Activated CD4-positive, alpha-beta T cell treated with anti-CD3 and anti-CD28 coated beads, Interleukin-2, amount 50 U/mL, for 16 hours (primary cell): ENCODE measurements at places on chromosomes 1 and 21.

GRCh38 chr1:222243902-222244301, 304.0 kb downstream of the HHIPL2 start:
- DNase-seq: no peak

GRCh38 chr1:167927046-167927754, 9.3 kb upstream of the DCAF6 start:
- DNase-seq: no peak

DNA sequence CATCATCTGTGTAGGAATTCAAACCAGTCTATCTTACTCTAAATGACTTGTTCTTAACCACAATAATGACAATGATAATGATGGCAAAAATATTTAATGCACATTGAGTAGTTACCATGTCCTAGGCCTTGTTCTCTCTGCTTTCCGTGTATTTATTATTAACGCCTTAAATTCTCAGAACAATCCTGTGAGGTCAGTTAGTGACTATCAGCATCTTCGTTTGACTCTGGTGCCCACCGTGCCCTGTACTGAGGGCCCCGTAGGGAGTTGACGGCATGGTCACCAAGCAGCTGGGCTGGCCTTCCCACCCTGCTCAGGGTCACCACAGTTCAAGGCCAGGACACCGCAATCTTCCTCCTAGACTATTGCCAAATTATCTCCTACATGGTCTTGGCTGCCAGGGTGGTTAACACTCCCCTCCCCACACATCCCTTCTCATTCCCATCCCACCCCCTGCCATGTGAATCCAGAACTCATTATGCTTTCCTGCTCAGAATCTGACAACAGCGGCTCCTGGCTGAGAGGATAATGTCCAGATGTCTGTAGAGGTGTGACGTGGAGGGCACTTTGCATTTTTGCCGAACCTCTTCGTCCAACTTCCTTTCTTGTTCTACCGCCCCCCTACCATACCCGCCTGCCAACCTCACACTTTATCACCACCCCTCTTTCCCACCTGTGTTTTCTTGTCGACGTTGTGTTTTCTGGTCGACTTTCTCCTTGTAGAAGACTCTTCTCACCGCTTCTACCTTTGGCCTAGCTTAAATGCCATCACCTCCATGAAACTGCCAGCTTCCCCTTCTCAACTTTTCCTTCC, 33.4 kb downstream of the IGFN1 start:
- DNase-seq: no peak

DNA sequence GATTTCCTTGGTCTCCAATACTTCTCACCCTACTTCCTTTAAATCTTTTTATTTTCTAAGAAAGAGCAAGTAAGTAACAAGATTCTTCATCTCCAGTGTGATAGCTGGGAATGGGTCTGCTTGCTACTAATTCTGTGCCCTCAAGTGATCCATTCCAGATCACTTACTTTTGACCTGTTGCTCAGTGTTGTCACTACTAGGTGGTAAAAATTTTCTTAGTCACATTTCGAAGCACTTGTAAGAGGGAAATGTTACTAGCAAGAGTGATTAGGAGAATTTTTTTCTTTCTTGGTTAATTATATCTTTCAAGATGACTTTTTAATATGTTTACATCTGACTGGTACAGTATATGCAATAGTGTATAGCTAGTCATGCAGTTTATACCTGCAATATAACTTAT, 2.2 kb downstream of the UBAP2L start:
- DNase-seq: no peak

DNA sequence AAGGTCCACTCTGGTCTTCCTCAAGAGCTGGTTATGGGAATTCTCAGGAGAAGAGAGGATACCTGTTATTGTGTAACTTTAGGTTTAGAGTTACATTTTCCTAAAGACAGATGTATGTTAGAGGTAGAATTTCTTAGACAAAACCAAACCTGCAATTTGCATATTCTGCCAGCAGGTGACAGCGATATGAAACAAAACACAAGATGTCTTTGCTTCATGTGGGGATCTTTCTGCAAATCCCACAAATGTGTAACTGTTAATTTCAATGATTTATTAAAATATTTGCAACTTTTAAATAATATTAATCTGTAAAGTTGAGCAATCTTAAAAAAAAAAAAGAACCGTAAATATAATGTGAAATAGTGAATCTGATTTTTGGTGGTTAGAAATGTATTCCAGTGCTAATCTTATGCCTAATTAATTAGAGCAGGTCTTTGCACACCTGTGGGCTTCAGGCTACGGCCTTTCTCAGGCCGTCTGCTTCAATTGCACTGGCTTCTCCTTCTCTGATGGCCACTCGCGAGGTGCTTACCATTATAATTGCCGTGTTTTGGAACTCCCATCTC, 33.4 kb downstream of the FAM78B start:
- DNase-seq: peak; percentile 6

DNA sequence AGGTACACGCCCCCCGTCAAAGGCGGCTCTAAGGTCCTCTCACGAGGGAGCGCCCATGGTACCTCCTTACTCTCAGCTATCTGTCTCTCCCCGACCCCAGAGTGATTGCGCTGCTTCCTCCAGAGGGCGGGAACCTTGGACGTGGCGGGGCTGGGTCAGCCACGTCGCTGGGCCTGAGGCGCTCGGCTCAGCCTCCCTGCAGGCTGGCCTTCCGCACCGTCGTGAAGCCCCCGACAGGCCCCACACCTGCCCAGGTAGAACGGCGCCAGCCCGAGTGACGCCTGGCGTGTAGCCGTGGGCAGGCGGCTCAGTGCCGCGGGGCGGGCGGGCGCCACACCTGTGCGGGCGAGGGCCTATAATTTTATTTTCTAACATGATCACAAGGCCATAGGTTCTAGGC, 122.2 kb upstream of the BEND5 start:
- DNase-seq: no peak

DNA sequence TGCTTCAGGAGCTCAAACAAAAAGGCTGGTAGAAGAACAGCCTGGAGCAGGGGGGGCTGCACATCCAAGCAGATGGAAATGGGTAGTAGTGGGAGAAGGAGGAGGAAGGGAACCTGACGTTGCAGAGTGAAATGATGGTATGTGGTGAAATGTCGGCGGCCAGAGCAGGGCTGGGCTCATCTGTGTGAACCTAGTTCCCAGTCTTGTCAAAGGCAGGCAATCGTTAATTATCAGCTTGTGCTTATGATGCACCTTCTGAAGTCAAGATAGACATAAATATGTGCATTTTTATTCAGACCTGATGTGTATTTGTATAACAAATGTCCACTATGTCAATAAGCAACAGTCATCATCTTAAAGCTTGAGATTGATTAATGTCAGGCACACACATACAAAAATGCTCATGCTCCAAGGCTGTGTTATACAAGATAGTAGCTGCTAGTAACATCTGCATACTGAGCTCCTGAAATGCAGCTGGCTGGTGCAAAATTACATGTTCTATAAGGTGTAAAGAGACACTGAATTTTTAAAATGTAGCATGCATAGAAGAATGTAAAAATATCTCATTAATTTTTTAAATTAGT, 10.6 kb upstream of the ATP6V1G3 start:
- no peak for DNase-seq

GRCh38 chr1:228224198-228225164, 16.6 kb downstream of the OBSCN start:
- DNase-seq: no peak

GRCh38 chr1:150995896-150996295, 10.8 kb downstream of the MINDY1 start:
- peak; percentile 39 for DNase-seq

- DNase-seq: no peak
Observed at GRCh38 chr1:20107796-20108195, 11.5 kb downstream of the PLA2G2D start.

DNA sequence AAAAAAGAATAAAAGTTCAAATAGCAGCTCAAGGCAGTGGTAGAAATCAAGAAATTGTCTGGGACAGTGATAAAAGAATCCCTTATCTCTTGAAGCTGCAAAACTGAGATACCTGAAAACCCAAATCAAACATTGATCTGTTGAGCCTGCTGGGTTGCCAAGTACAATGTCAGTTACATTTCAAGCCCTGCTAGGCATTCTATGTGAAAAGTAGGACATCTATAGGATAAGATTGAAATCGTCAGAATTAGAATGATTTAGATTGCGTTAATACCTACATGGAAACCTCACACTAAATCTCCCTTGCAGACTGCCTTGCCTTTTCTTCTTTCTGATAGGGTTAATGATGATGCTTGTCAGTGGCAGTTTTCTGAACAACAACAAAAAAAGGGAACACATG, 1684.4 kb upstream of the B3GALT2 start:
- DNase-seq: no peak

GRCh38 chr1:156086256-156086662, 4.0 kb upstream of the MEX3A start:
- no peak for DNase-seq

- no peak for DNase-seq
Observed at GRCh38 chr1:168345939-168346338, 65.3 kb downstream of the TBX19 start.

DNA sequence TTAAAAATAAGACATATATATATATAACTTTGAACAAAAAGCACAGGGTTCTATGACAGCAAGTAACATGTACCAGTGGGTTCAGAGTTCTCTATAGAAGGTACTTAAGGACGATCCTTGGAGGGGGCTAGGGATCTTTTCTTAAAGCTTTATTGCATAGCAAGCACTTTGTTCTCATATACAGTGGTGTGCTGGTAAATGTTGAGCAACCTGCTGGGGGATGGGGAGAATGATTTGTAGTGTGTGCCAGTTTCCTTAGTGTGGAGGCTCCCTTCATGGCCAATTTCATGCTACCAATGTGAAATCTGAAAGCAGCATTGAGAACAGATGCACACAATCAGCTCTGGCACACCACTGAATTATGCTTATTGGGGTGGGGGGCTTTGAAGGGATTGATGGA, 69.5 kb upstream of the NFASC start:
- DNase-seq: no peak

- no peak for DNase-seq
Observed at GRCh38 chr1:83500531-83500930, 498.4 kb downstream of the TTLL7 start.

- no peak for DNase-seq
Observed at GRCh38 chr1:54551891-54552290, 3.9 kb downstream of the ACOT11 start.

- no peak for DNase-seq
Observed at GRCh38 chr1:179709841-179710329, 33.2 kb upstream of the FAM163A start.

DNA sequence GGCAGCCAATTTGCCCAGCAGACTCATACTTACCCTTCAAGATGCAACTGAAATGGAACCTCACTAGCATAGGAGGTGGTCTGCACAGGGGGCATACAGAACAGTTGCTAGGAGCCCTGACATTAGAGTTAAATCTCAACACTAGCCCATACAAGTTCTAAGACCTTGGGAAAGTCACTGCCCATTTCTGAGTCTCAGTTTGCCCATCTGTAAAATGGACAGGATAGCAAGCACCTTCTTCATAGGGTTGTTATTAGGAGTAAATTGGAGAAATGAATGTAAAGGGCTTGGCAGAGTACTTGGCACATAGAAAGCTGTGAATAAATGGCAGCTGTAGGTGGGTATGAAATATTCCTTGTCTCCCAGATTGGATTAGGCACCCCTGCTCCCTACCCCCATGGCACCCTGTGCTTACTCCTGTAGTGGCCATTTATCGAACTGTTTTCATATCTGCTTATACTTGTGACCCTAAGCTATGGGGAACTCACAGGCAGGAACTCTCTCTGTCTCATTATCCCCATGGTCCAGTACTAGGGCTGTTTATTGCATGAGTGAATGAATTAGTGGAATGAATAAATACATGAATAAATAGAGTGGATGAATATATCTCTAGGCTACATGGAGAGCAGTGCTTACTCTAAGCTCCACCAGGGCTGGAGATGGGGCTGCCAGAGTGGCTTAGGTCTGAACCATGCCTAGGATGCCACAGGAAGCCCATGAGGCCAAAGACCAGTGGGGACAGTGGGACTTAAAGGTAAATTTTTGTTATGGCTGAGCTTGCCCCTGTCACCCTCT, 152.6 kb downstream of the PLPP3 start:
- DNase-seq: no peak

- no peak for DNase-seq
Observed at GRCh38 chr21:15132781-15133180, 68.0 kb upstream of the NRIP1 start.

- no peak for DNase-seq
Observed at GRCh38 chr1:55172687-55173086, 42.5 kb downstream of the USP24 start.

DNA sequence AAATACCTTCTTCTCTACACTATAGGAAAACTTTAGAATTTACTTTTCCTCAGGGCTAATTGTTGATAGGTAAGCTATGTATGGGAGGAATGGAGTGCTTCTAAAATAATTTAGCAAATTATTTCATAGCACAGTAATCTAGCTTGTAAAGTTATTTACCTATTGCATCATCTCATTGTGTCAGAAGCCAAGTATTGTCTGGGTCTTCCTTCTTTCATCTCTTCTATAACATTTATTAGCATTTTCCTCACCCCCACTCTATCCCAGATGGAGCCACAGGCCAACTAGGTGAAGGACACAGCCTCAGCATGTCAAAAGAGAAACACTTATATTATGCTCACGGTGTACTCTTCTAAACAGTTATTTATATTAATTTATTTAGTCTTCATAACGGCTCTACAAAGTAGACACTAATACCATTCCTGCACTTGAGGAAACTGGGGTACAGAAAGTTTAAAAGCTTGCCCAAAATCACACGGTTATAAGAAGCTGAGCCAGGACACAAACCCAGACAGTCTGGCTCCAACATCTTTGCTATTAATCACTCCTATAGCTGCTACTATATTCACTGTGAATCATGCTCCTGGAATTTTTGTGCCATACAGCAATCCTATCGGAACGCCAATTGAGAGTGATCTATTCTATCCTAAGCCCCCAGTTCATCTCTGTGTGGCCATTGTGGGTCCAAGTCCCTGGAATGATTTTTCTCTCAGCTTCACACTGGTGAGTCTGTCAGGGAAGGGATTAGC, 43.1 kb downstream of the OR10J5 start:
- no peak for DNase-seq

DNA sequence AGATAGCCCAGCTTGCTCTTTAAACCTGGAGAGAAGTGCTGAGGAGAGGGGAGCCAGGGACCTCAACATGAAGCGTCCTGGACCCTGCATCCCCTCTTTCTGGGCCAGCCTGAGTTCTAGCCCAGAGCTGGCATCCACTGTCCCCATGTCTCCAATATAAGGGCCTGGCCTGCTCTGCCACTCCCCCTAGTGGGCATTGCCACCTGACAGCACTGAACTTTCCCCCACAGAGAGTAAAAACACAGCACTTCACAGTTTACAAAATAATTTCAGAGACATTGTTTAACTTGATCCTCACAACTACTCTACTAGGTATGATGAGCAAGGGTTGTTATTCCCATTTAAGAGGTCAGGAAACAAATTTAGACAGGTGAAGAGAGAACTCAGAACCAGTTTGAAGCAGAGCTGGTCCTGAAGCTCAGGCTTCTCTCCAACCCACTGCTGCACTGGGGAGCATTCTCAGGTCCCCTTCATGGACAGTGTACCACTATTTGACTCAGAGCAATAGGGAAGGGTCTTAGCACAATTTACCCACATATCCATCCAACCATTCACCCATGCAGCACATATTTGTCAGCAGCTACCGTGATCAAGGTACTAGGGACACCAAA, 151.2 kb downstream of the DMRTA2 start:
- peak; percentile 33 for DNase-seq
